MM.1S (cell line): ENCODE measurements at places on chromosomes 1 and 21.

DNA sequence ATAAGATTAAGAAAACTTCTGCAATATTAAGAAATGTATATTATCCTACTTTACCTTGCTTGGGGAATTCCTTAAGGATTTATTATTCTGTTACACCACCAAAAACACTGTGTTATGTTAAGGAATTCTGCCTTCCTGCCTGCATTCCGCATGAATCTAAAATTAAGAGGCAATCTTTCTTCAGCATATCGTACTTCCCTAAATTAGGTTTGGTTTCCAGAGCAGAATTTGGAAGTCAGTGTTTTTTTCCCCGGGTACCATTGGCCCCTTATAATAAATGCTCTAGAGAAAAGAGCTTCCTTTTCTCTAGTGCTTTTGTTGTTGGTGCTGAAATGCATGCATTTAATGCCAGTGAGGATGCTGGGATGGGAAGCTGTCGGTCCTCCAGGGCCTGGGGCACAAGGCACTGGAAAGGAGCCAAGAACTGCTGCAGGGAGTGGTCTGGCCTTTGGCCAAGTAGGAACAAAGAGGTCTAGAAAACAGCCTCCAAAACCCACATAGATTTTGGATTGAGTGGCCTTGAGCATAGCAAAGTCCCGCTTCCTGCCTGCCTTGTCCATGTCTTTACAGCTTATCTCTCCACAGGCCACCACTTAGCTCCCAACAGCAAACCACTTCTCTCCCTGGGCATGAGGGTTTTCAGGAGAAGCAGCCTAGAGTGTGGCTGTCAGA is 69.9 kb downstream of the RRAGC start:
- no peaks in the 10 kb centered on the region for H3K4me1 ChIP-seq
- DNase-seq, result no peak
- no peak overlapping the region for H3K4me3 ChIP-seq
- H3K27ac ChIP-seq, result no peak overlapping the region
- no peaks in the 10 kb centered on the region for H3K27me3 ChIP-seq
- H3K36me3 ChIP-seq, result no peaks in the 10 kb centered on the region

DNA sequence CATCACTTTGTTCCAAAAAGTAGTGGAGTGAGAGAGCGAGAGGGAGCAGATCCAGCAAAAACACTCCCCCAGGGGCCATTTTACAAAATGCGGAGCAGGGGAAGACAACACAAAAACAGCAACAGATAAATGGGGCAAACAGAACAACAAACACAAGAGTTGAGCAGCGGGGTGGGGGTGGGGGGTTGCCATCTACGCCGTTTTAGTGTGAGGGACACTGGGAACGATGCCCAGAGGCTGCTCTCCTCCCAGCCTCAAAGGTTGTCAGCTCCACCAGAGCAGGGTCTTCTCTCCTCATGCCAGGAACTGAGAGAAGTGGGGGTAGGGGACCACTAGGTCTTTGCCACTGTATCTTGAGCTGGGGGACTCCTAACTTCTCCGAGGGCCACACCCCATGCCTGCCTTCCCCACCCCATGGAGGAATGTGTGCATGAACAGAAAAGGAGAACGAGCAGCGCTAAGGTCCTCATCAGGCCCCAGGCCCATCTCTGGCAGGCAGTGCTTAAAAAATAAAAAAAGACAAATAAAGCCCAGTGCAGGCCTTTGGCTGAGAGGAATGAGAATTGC is 1.3 kb upstream of the PBXIP1 start:
- 0 out of 2 replicates have a peak, but pooled peaks cover 3% of the 10 kb centered on the region for H3K36me3 ChIP-seq
- H3K4me3 ChIP-seq, result no peak overlapping the region
- no peaks in the 10 kb centered on the region for H3K27me3 ChIP-seq
- peaks cover 28% of the 10 kb centered on the region for H3K4me1 ChIP-seq

- no peaks in the 10 kb centered on the region for H3K27me3 ChIP-seq
- no peak overlapping the region for H3K4me3 ChIP-seq
- H3K4me1 ChIP-seq, result peaks cover 34% of the 10 kb centered on the region
- no peak overlapping the region for H3K27ac ChIP-seq
- no peaks in the 10 kb centered on the region for H3K36me3 ChIP-seq
Measured at GRCh38 chr1:167562702-167563101, 9.1 kb upstream of the CREG1 start.

- H3K4me3 ChIP-seq, result no peak overlapping the region
- H3K27me3 ChIP-seq, result no peaks in the 10 kb centered on the region
- H3K36me3 ChIP-seq, result no peaks in the 10 kb centered on the region
- no peaks in the 10 kb centered on the region for H3K4me1 ChIP-seq
- no peak overlapping the region for H3K27ac ChIP-seq
Measured at GRCh38 chr21:15775981-15776380, 46.2 kb downstream of the USP25 start.

- H3K4me1 ChIP-seq, result no peaks in the 10 kb centered on the region
- no peak overlapping the region for H3K4me3 ChIP-seq
- H3K27ac ChIP-seq, result no peak overlapping the region
- no peak for DNase-seq
- no peaks in the 10 kb centered on the region for H3K36me3 ChIP-seq
Measured at GRCh38 chr1:40921522-40921921, 58.0 kb upstream of the CTPS1 start.

DNA sequence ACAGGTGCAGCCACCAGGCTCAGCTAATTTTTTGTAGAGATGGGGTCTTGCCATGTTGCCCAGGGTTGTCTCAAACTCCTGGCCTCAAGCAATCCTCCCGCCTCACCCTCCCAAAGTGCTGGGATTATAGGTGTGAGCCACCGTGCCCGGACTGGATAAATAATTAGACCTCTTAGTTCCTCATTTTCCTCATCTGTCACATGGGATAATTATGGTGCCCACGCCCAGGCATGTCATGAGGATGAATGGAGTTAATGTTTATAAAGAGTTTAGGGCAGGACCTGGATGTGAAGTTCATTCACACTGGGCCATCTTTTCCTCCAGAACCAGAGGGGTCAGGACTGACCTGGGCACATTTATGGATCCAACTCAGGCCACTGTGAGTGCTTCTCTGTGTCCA is 23.7 kb downstream of the PADI3 start:
- no peak overlapping the region for H3K4me3 ChIP-seq
- H3K27ac ChIP-seq, result no peak overlapping the region
- no peaks in the 10 kb centered on the region for H3K36me3 ChIP-seq

DNA sequence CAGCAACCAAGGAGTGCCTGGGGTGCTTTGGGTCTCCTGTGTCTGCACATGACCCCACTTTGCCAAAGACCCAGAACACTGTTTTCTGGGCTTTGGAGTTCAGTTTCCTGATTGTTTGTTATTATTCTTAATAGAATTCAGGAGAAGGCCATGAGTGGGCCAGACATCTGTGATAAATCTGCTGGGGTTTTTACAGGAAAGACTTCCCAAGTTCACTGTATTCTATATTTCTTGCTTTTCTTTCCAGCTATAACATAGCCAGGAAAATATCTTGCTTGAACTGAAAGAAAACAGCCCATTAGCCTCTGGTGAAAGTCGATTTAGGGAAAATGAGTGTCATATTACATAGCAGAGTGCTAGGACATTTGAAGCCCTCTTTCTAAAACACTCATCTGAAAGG is 345.1 kb upstream of the USP24 start:
- H3K4me3 ChIP-seq, result no peak overlapping the region
- H3K4me1 ChIP-seq, result no peaks in the 10 kb centered on the region
- no peak for DNase-seq
- no peak overlapping the region for H3K27ac ChIP-seq
- no peaks in the 10 kb centered on the region for H3K27me3 ChIP-seq

- no peaks in the 10 kb centered on the region for H3K27me3 ChIP-seq
- no peaks in the 10 kb centered on the region for H3K36me3 ChIP-seq
- no peaks in the 10 kb centered on the region for H3K4me1 ChIP-seq
Measured at GRCh38 chr1:172582889-172583288, 49.9 kb downstream of the SUCO start.

- no peaks in the 10 kb centered on the region for H3K4me1 ChIP-seq
- H3K4me3 ChIP-seq, result no peak overlapping the region
- H3K27ac ChIP-seq, result no peak overlapping the region
- no peak for DNase-seq
Measured at GRCh38 chr1:194723067-194723466, 1536.7 kb upstream of the B3GALT2 start.

GRCh38 chr1:209875515-209875914 is 47.7 kb downstream of the UTP25 start:
- no peak for DNase-seq
- H3K27me3 ChIP-seq, result no peaks in the 10 kb centered on the region
- no peaks in the 10 kb centered on the region for H3K4me1 ChIP-seq
- no peak overlapping the region for H3K27ac ChIP-seq
- no peaks in the 10 kb centered on the region for H3K36me3 ChIP-seq

DNA sequence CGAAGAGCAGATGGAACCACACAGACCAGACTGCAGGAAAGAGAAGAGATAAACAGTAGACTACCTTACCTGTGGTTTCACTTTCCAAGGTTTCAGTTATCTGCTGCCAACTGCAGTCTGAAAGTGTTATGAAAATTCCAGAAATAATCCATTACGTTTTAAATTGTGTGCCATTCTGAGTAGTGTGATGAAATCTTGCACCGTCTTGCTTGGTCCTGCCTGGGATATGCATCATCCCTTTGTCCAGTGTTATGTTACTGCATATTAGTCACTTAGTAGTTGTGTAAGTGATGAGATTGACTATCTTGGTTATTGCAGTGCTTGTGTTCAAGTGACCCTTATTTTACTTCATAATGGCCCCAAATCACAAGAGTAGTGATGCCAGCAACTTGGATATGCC is 33.9 kb downstream of the DNAJC6 start:
- H3K4me3 ChIP-seq, result no peak overlapping the region
- H3K4me1 ChIP-seq, result no peaks in the 10 kb centered on the region
- DNase-seq, result no peak
- H3K27me3 ChIP-seq, result no peaks in the 10 kb centered on the region

- no peaks in the 10 kb centered on the region for H3K27me3 ChIP-seq
- no peaks in the 10 kb centered on the region for H3K36me3 ChIP-seq
- H3K27ac ChIP-seq, result no peak overlapping the region
- no peak for DNase-seq
- H3K4me3 ChIP-seq, result no peak overlapping the region
- H3K4me1 ChIP-seq, result peaks cover 29% of the 10 kb centered on the region
Measured at GRCh38 chr1:230117694-230118093, 50.7 kb downstream of the GALNT2 start.

- H3K4me3 ChIP-seq, result peak overlapping the region; percentile 98
- no peaks in the 10 kb centered on the region for H3K36me3 ChIP-seq
- peak overlapping the region; percentile 95 for H3K27ac ChIP-seq
- H3K4me1 ChIP-seq, result peaks cover 8% of the 10 kb centered on the region; the same call in 1 of the 2 replicates
- peak; percentile 34 for DNase-seq
Measured at GRCh38 chr1:31064718-31065309, 703 bp downstream of the PUM1 start.

DNA sequence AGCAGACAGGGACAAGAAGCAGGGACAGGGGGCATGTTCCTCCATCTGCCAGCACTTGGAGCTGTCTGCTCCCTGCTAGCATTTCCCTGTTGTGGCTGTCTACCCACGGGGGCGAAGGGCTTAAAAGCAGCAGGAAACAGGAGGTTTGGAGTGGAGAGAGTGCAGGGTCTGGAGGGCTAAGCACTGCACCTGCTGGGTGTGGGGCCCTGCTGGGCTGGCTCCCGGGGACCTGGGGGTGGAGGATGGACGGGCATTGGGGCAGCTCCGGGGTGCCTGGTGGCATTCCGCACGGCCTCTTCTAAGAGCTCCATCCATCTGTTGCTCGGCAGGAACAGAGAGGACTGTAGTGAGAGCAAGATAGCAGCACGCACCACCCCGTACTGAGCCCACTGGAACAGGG is 21.2 kb downstream of the LRRC71 start:
- no peaks in the 10 kb centered on the region for H3K27me3 ChIP-seq
- no peak overlapping the region for H3K4me3 ChIP-seq
- no peak overlapping the region for H3K27ac ChIP-seq
- no peaks in the 10 kb centered on the region for H3K36me3 ChIP-seq
- H3K4me1 ChIP-seq, result no peaks in the 10 kb centered on the region
- DNase-seq, result no peak
